ENCODE measurements at places on chromosomes 2 and 18.

GRCh38 chr18:29711932-29712331 lies 1330.6 kb downstream of the DSC3 start:
- no peaks in the 10 kb centered on the region for H3K27me3 ChIP-seq
- no peak overlapping the region for H3K27ac ChIP-seq
- H3K4me3 ChIP-seq, result no peak overlapping the region
- no peak for DNase-seq
- no peaks in the 10 kb centered on the region for H3K36me3 ChIP-seq

- H3K4me1 ChIP-seq, result no peaks in the 10 kb centered on the region
- H3K27ac ChIP-seq, result no peak overlapping the region
- H3K27me3 ChIP-seq, result no peaks in the 10 kb centered on the region
- no peak overlapping the region for H3K4me3 ChIP-seq
- no peaks in the 10 kb centered on the region for H3K36me3 ChIP-seq
Observed at GRCh38 chr2:237321746-237322145, 92.2 kb downstream of the COL6A3 start.

DNA sequence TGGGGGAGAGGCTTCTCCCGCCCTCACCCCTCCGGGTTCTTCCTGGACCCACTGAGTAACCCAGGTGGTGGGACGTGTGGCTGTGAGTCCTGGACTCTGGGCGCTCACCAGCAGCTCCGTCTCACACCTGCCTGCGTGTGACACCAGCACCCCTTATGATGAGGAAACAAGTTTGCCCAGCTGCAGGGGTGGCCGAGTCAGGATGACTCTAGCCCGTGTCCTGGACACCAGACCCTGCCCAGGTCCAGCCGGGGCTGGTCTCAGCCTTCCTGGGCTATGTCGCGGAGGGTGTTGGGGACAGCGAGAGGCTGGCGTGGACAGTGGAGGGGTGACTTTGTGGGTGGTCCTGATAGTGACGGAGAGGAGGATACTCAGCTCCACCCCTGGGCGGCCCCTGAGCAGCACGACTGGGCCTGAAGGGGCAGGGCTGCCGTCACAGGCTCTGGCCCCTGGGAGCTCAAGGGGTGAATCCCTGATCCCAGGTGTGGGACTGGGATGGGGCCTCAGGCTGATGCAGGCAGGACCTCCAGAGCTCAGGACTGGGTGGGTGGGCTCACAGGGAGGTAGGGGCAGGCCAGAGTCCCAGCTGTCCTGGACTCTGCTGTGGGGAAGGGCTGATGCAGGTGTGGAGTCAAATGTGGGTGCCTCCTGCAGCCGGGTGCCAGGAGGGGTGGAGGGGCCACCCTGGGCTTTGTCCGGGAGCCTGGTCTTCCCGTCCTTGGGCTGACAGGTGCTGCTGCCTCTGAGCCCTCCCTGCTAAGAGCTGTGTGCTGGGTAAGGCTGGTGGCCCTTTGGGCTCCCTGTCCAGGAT lies 3.7 kb downstream of the GPR35 start:
- H3K27ac ChIP-seq, result no peak overlapping the region
- H3K36me3 ChIP-seq, result no peaks in the 10 kb centered on the region
- peaks cover 47% of the 10 kb centered on the region for H3K4me1 ChIP-seq
- DNase-seq, result no peak
- no peaks in the 10 kb centered on the region for H3K27me3 ChIP-seq

GRCh38 chr2:240645346-240645745 lies 20.1 kb downstream of the GPR35 start:
- DNase-seq, result no peak
- no peak overlapping the region for H3K4me3 ChIP-seq
- H3K4me1 ChIP-seq, result peaks cover 5% of the 10 kb centered on the region
- no peak overlapping the region for H3K27ac ChIP-seq
- no peaks in the 10 kb centered on the region for H3K27me3 ChIP-seq

DNA sequence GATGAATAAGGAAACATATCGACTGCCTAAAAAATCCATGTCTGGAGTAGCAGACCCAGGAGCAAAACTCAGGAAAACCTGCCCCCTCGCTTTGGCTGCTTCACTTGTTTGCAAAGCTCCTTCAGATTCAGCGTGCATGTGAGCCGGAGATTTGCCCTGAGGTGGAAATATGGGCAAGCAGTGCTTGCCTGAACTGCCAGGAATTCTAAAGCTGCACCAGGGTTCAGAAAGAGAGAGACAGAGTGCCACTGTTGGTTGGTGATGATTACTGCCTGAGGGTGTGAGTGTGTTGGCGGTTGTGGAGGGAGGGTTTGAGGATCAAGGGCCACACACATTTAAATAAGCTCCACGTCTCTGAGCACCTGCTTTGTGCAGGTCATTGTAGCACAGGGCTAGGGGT lies 139.6 kb upstream of the RGPD4 start:
- no peak for DNase-seq
- no peaks in the 10 kb centered on the region for H3K36me3 ChIP-seq
- no peaks in the 10 kb centered on the region for H3K4me1 ChIP-seq

GRCh38 chr2:86638712-86639111 lies 15.0 kb upstream of the RNF103 start:
- DNase-seq, result no peak
- H3K27me3 ChIP-seq, result no peaks in the 10 kb centered on the region
- no peaks in the 10 kb centered on the region for H3K36me3 ChIP-seq
- H3K4me3 ChIP-seq, result no peak overlapping the region
- H3K27ac ChIP-seq, result no peak overlapping the region
- H3K4me1 ChIP-seq, result no peaks in the 10 kb centered on the region

GRCh38 chr2:190717306-190717705 lies 68.4 kb downstream of the NAB1 start:
- H3K27me3 ChIP-seq, result no peaks in the 10 kb centered on the region
- no peak overlapping the region for H3K4me3 ChIP-seq
- no peaks in the 10 kb centered on the region for H3K36me3 ChIP-seq
- no peaks in the 10 kb centered on the region for H3K4me1 ChIP-seq

GRCh38 chr18:25282282-25282681 lies 69.7 kb downstream of the ZNF521 start:
- H3K4me1 ChIP-seq, result no peaks in the 10 kb centered on the region
- DNase-seq, result no peak
- no peak overlapping the region for H3K4me3 ChIP-seq
- H3K27ac ChIP-seq, result no peak overlapping the region
- no peaks in the 10 kb centered on the region for H3K27me3 ChIP-seq

DNA sequence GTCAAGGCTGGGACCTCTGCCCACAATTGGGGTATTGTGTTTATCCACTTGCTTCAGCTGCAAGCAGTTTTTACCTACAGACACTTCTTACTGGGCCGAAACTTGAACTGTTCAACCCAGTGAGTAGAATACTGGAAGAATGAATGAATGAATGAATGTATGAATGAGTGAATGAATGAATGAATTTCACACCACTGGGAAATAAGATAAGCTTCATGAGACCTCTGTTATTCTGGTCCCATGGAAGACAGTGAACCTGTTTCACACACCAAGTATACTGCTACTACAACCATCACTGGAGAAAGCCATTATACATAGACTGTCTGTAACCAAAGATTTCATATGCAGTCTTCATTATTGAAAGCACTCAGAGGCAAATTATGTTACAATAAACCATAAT lies 295.0 kb upstream of the GULP1 start:
- no peak overlapping the region for H3K27ac ChIP-seq
- no peak overlapping the region for H3K4me3 ChIP-seq
- H3K27me3 ChIP-seq, result no peaks in the 10 kb centered on the region

DNA sequence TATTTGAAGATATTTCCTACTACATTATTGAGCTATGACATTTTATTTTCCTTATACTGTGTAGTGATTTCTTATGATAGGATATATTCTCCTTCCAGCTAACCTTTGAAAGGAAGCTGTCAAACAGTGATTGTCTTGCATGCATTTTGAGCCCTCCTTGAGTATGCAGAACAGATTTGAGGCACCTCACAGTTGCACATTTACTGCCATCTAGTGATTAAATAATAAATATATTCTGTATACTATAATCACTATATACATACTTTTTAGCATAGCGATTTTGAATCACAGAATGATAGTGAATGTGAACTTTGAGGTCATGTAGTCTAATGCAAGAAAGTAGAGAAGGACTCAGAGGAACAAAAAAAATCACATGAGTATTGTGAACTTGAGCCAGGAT lies 268.4 kb upstream of the CDH19 start:
- no peaks in the 10 kb centered on the region for H3K27me3 ChIP-seq
- no peaks in the 10 kb centered on the region for H3K36me3 ChIP-seq
- no peak overlapping the region for H3K4me3 ChIP-seq
- H3K27ac ChIP-seq, result no peak overlapping the region

- no peaks in the 10 kb centered on the region for H3K4me1 ChIP-seq
- H3K36me3 ChIP-seq, result no peaks in the 10 kb centered on the region
- H3K27ac ChIP-seq, result no peak overlapping the region
- no peak for DNase-seq
- no peaks in the 10 kb centered on the region for H3K27me3 ChIP-seq
Observed at GRCh38 chr2:171512683-171513195, 9.5 kb upstream of the CYBRD1 start.

DNA sequence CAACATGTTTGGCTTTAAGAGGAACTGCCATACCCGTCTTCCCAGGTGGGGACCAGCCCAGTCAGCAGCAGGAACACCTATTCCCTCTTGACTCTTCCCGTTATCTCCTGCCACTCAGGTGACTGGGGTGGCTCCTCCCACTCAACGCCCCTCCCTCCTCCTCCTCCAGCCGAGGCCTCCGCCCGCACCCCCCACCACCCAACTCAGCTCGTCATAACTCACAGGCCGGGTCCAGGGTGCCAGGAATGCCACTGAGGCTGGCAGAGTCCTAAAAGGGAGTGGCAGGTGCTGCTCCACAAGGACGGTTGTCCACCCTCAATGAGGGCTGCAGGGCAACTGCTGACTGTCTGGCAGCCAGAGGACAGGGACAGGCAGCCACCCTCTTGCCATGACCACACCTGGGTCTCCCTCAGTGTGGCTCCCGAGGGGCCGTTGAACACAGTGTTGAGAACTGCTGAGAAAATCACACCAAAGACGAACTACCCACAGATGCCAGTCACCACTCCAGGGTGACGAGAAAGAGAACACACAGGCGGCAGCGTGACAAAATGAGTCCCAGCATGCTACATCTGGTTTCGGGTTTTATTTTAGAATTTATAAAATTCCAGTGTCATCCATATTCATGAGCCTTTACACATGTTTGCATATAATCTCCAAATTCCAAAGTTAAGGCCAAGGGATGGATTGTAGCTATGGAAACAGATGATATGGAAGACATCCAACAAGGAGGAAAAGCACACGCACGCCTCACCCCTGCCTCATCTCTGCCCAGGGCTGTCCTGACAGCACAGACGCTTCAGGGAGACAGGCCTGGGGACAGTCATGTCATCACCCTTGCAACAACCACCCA lies 38.5 kb downstream of the ANO7 start:
- no peak overlapping the region for H3K4me3 ChIP-seq
- no peaks in the 10 kb centered on the region for H3K4me1 ChIP-seq
- no peaks in the 10 kb centered on the region for H3K27me3 ChIP-seq
- H3K36me3 ChIP-seq, result peaks cover 27% of the 10 kb centered on the region
- no peak for DNase-seq

GRCh38 chr2:64656379-64656778 lies 2.7 kb upstream of the SERTAD2 start:
- no peaks in the 10 kb centered on the region for H3K27me3 ChIP-seq
- no peak overlapping the region for H3K4me3 ChIP-seq
- no peak overlapping the region for H3K27ac ChIP-seq
- DNase-seq, result no peak
- peaks cover 34% of the 10 kb centered on the region for H3K4me1 ChIP-seq

DNA sequence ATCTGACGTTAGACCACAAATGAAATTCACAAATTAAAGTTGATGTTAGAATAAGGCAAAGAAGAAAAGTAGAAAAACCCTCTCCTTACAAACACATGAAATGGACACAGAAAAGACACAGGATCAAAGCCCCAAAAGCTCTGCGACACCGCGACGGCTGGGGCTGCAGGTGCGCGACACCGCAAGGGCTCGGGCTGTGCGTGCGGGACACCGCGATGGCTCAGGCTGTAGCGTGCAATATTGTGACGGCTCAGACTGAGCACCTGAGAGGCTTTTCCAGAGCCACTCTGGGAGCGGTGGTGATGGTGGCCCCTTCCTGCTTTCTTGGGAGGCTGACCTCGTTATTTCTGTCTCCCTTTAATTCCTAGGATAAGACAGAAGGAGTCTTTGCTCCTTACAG lies 256.9 kb downstream of the TWIST2 start:
- no peak for DNase-seq
- H3K36me3 ChIP-seq, result peaks cover 14% of the 10 kb centered on the region
- H3K4me3 ChIP-seq, result no peak overlapping the region
- H3K4me1 ChIP-seq, result no peaks in the 10 kb centered on the region
- H3K27ac ChIP-seq, result no peak overlapping the region

GRCh38 chr2:127953128-127953718 lies 67.5 kb upstream of the AMMECR1L start:
- H3K4me3 ChIP-seq, result no peak overlapping the region
- no peaks in the 10 kb centered on the region for H3K27me3 ChIP-seq
- peaks cover 39% of the 10 kb centered on the region for H3K36me3 ChIP-seq
- DNase-seq, result no peak

DNA sequence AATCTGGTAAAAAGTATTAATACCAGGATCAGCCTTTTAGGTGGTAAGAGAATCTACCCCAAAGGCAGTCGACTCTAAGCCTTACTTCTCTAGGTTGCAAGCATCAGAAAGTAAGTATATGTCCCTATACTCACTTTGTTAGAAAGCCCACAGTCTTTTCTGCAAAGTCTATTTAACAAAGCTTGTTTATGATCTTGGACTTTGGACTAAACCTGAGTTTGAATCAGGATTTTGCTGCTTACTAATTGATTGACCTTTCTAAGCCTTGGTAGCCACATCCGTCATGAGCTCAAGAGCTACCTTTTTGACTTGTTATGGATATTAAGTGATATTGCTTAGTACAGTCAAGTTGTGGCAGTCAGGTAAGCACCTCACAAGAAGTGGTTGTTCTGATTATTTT lies 18.4 kb downstream of the FMNL2 start:
- H3K27me3 ChIP-seq, result no peaks in the 10 kb centered on the region
- H3K4me3 ChIP-seq, result no peak overlapping the region
- no peaks in the 10 kb centered on the region for H3K4me1 ChIP-seq
- H3K36me3 ChIP-seq, result no peaks in the 10 kb centered on the region

- no peaks in the 10 kb centered on the region for H3K4me1 ChIP-seq
- no peak overlapping the region for H3K4me3 ChIP-seq
- H3K27ac ChIP-seq, result no peak overlapping the region
- H3K36me3 ChIP-seq, result peaks cover 26% of the 10 kb centered on the region
Observed at GRCh38 chr2:239129147-239129920, 271.5 kb downstream of the HDAC4 start.

- DNase-seq, result no peak
- H3K27ac ChIP-seq, result no peak overlapping the region
- no peaks in the 10 kb centered on the region for H3K27me3 ChIP-seq
- no peaks in the 10 kb centered on the region for H3K4me1 ChIP-seq
- no peaks in the 10 kb centered on the region for H3K36me3 ChIP-seq
Observed at GRCh38 chr2:85785871-85786270, 32.1 kb downstream of the ATOH8 start.

- peak overlapping the region; percentile 80 for H3K4me3 ChIP-seq
- peak overlapping the region; percentile 49 for H3K27ac ChIP-seq
- peaks cover 13% of the 10 kb centered on the region for H3K4me1 ChIP-seq
- H3K27me3 ChIP-seq, result no peaks in the 10 kb centered on the region
- no peaks in the 10 kb centered on the region for H3K36me3 ChIP-seq
Observed at GRCh38 chr2:196927376-196928225, 1.1 kb upstream of the PGAP1 start.

All from CD8-positive, alpha-beta memory T cell (primary cell).